ENCODE measurements at places on chromosomes 7 and 10. TPM values are rescaled to one million over a fixed set of nuclear protein-coding genes. Genes with fewer than 3 reads are reported as not detected.
A peak's percentile ranks its signal among the peaks of the same experiment; 100 is the strongest.

GRCh38 chr10:71638822-71639719 lies 80.5 kb downstream of the C10orf105 start:
- peak; percentile 65 for ATAC-seq

DNA sequence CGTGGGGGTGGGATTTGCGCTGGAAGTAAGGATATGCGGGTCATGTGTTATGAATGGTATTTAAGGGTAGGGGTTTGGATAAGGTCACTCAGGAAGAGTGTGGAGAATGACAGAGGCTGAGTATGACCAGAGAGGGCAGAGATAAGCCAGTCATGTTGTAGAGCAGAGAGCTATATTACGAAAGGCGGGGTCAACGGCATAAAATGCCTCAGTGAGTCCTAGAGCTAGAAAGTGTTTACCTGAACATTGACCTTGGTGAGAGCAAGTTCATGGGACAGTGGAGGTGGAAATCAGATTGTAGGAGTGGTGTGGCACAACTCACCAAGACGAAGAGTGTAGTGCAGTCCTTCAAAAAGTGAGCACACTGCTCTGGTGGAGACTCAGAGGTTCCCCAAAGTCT lies 13.8 kb downstream of the LMOD2 start:
- no peak for ATAC-seq

GRCh38 chr7:36784991-36785940 lies 61.0 kb upstream of the AOAH start:
- no peak for ATAC-seq

GRCh38 chr7:138097064-138097741 lies 20.9 kb downstream of the AKR1D1 start:
- no peak for ATAC-seq

- no peak for ATAC-seq
Observed at GRCh38 chr7:13174991-13175390, 487.6 kb downstream of the ARL4A start.

DNA sequence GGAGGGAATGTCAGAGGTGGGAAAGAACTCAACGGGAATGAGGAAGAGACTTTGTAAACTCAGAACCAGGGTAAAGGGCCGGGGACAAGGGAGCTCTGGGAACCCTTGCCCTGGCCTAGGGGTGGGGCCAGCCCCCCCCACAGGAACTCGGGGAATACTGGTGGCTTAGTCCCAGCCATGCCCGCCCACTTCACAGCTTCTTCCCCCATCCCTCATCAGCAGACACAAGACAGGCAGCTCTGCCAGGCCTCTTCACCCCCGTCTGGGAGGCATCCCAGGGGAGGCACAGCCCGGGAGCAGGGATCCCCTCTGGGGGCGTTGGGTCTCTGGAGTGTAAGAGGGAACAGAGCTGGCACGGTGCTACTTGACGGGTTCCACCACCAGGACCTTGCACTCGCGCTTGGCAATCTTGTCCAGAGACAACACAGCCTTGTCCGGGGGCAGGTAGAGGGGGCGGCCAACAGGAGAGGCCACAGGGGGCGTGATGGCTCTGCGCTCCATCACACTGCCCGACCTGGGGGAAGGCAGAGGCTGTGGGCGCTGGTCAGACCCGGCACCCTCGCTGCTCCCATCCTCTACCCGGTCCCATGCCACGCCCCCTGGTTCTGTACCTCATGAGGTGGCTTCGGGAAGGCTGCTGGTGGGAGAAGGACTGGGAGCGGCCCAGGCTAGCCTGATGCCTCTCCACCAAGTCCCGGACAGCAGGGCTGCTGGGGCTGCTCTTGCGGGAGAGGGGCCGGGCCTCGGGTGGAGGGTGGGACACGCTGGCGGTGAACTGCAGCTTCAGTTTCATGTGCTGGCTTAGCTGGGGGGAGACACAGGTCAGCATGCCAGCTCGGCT lies 3.7 kb downstream of the TRAPPC14 start:
- ATAC-seq = no peak

The IMMP2L gene
- 9.9 TPM for total RNA-seq

The PDE1C gene
- total RNA-seq = 43.8 TPM

The FAM13C gene
- total RNA-seq = 10.6 TPM

- no peak for ATAC-seq
Observed at GRCh38 chr10:122642726-122643605, 56.7 kb downstream of the C10orf120 start.

GRCh38 chr7:138716889-138717288 lies 15.7 kb upstream of the SVOPL start:
- no peak for ATAC-seq

The MLLT10 gene
- 19.0 TPM for total RNA-seq

The NUDT13 gene
- total RNA-seq = 6.4 TPM

GRCh38 chr10:12042409-12042796 lies 206 bp downstream of the UPF2 start:
- ATAC-seq = peak; percentile 52

Data from motor neuron (in vitro differentiated cells).